Activated gamma-delta T cell treated with Interleukin-2 at 50 U/mL for 16 hours (primary cell): ENCODE measurements at places on chromosomes 4 and X.

GRCh38 chrX:8027827-8028226 lies 100.6 kb upstream of the PNPLA4 start:
- DNase-seq: no peak

- DNase-seq: no peak
Observed at GRCh38 chr4:123984886-123985285, 588.3 kb downstream of the SPRY1 start.

- DNase-seq: no peak
Observed at GRCh38 chr4:79526641-79527565, 118.9 kb upstream of the GK2 start.

GRCh38 chrX:97844161-97844560 lies 960.5 kb downstream of the RPA4 start:
- DNase-seq: no peak

DNA sequence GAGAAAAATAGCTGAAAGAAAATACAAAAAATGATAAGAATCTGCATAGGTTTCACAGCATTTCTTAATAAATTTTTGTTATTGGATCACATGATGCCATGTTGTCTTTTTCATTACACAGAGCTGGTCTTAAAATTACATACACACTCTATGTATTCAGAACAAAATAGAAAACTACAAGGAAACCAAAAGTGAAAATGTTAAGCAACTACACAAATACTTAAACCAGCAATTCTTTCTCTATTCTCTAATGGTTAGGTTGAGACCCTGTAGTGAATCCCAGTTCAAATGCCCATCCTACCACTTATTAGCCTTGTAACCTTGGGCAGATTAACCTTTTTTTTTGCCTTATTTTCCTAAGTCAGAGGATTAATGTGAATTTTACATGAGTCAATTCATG lies 2311.2 kb downstream of the PCDH7 start:
- DNase-seq: no peak

DNA sequence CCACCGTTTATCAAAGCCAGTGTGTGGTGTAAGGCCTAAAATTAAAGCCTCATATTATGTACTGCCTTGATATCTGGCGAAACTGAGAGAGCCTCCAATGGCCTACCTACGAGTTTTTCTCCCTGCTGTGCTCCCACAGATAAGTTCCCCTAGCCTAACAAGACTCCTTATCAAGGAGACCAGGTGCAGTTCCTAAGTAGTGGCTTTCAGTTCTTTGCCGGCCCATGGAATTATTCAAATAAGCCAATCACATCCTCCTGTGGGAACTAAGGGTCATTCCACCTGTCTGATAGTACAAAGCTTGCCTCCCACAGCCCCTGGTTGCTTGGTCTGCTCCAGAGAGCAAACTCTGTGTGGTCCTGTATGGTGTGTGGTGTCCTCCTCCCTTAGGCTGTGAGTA lies 99.8 kb upstream of the TEX13C start:
- DNase-seq: no peak

GRCh38 chrX:133307637-133308498 lies 89.7 kb upstream of the TFDP3 start:
- no peak for DNase-seq

DNA sequence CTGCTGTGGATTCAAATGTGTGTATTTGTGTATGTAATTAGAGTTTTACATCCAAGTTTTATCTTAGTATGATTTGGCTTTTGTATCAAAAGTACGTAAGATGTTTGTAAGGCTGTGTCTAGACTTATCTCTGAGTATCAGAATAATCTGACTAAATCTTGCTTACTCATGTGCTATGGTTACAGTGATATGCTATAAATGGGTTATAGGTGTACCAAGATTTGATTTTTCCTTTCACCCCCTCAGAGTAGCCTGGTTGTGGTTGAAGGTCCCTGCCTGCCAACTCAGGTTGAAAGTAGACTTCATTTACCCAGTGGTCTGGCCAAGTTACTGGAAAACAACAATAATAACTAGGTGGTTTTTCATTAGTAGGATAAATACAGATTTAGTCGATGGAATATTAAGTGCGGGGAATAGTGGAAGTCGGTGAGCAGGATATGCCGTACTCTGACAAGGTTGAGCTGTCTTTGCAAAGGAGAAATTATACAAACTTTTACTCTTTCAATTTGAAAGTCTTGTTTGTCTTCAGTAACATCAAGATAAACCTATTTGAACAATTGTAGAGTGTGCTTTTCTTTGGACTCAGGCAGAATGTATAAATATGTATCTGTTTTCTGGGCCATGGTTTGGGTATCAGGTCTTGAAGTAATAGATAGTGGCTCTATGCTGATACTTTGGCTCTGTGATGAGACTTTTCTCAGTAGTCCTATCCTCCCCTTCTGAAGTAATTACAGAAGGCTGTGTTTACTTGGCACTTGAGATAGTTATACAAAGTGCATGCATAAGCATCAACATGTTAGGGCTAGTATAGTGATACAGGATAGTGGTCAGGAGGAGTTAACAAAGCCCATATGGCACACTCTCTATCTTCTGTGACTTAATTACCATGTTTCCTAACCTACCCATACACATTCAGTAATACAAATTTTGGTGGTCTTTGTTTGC lies 23.7 kb downstream of the BMP2K start:
- DNase-seq: no peak

- DNase-seq: no peak
Observed at GRCh38 chr4:99264927-99265326, 25.9 kb downstream of the ADH1A start.

DNA sequence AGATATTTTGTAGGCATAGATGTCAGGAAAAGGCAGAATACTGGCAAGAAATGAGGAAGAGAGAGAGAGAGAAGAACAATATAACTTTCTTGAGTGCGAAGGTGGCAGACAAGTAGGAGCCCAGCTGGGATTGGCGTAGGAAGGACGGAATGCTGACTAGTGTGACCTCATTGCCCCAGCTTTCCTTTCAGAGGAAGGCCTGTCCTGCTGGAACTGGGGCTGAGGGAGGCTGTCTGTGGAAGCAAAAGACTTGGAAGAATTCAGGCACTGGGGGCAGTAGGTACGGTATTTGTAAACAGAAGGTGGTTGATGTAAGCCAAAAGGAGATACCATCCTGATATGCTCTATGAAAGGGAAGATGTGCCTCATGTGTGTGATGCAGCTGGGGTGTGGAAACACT lies 818.4 kb downstream of the ADGRL3 start:
- no peak for DNase-seq

GRCh38 chr4:78414116-78414515 lies 137.5 kb upstream of the ANXA3 start:
- DNase-seq: no peak
